ENCODE measurements at places on chromosomes 3 and 15.

- no peak for DNase-seq
Observed at GRCh38 chr3:140570602-140571001, 107.3 kb upstream of the TRIM42 start.

- no peak for DNase-seq
Observed at GRCh38 chr3:34305266-34305665, 506.8 kb downstream of the PDCD6IP start.

- no peak for DNase-seq
Observed at GRCh38 chr3:20930034-20930433, 744.0 kb upstream of the SGO1 start.

DNA sequence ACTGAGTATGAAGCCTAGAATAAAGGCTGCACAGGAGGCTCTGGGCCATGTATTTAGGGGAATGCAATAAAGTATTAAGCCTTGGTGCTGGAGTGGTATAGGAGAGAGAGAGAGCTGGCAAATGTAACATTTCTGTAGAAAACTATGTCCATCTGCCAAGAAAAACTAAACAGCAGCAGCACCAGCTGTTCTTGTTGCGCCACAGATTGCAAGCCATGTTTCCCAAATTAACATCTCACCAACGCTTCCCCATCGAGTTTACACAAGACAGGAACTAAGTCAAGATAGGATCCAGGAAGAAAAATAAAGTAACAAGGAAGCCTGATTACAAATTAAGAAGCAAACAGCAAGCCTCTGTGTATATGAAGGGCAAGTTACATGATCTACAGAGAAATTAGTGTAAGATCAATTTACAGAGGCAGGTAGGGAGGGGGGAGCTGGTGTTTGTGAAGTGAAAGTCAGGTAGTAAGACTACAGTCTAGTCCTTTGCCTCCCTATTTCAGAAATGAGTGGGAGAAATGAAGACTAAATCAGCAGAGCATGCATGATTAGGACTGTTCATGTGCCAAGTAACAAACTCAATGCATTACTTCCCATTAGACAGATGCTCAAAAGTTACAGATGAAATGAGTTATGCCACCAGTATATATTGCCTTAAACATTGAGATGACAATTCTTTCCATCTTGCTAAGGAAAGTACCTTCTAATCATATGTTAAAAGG is 900.5 kb downstream of the EPHA3 start:
- DNase-seq = no peak

- no peak for DNase-seq
Observed at GRCh38 chr3:167662919-167663400, 9.2 kb upstream of the WDR49 start.

DNA sequence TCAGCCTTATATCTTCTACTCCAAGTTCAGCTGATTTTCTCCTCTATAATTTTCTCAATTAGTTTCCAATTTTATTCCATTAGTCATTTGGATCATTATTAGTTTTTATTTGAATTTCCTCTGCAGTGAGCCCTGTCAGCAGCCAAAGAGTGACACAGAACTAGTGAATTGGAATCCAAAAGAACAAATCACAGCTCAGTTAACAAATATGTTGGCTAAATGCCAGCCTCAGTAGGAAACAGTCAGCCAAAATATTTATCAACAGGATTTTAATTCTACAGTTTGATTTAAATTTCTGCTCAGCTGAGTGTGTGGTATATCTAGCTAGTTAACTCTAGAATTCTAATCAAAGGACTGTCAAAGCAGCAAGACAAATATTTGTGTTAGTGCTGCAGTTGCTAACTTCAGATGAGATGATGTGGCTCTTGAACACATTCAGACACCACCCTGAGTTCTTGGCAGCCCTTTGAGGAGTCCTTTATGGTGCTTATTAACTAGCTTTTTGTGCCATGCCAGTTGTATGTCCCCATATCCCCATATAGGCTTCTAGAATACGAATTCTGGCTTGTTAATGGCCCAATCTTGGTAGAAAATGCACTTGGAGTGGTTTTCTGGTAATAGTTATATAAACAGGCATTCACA is 194.5 kb downstream of the CPNE4 start:
- DNase-seq = no peak

- no peak for DNase-seq
Observed at GRCh38 chr3:70857916-70858315, 545.5 kb upstream of the MDFIC2 start.

DNA sequence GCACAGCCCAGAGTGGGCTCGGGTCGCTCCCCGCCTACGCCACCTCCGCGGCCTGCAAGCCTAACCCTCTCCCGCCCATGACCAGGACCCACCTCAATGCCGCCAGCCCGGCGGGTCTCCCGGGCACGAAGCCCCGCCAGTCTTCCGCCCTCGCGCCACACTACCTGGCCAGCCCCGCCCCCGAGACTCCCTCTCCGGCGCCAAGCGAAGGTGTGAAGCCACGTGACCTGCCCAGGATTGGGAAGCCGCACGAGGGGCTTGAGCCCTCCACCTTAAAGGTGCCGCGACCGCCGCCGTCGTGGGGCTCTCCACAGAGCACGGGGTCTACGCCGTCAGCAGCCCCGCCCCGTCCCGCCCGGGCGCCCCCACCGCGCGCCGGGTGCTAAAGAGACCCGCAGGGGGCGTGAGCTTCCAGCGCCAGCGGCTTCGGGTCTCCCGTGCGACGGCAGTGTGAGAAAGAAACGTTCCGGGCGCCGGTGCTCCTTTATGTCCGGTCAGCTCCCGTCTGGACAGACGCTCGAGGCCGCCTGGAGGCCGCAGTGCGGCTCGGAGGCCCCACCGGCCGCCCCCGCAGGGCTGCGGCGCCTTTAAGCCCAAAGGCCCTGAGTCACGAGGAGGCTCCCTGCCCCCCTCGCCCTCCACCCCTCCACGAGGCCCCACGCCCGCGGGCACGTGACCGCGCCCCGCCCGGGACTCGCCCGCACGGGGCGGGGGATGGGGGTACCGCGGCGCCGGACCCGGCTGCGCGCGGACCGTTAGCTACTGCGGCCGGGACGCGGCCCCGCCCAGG is at the start of gene CPEB1:
TSS of gene CPEB1 (minus strand) at position 319 of the 790 bp plus-strand sequence. CDS start 18,904 bp downstream, outside the sequence.
- no peak for DNase-seq

DNA sequence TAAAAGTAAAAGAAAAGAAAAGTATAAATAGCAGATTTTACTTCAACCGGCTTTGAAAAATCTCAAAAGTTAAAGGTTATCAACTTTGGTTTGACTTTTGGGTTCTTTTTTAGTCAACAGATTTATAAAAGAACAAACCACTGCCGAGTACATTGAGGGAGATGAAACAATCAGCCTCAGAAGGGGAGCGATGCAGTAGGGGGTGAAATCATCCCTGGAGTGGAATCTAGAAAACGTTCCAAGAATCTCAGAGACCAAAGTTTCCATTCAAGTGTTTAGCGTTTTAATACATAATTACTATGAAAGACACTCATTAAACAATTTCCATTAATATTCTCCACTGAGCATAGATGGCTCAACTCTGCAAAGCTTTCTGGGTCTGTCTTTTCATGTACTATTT is 745.5 kb downstream of the NR2F2 start:
- no peak for DNase-seq

- no peak for DNase-seq
Observed at GRCh38 chr3:127915115-127915936, at the start of gene KBTBD12. KBTBD12 (plus strand) TSS chr3:127915232; CDS start chr3:127923062, 7,830 bp downstream.

DNA sequence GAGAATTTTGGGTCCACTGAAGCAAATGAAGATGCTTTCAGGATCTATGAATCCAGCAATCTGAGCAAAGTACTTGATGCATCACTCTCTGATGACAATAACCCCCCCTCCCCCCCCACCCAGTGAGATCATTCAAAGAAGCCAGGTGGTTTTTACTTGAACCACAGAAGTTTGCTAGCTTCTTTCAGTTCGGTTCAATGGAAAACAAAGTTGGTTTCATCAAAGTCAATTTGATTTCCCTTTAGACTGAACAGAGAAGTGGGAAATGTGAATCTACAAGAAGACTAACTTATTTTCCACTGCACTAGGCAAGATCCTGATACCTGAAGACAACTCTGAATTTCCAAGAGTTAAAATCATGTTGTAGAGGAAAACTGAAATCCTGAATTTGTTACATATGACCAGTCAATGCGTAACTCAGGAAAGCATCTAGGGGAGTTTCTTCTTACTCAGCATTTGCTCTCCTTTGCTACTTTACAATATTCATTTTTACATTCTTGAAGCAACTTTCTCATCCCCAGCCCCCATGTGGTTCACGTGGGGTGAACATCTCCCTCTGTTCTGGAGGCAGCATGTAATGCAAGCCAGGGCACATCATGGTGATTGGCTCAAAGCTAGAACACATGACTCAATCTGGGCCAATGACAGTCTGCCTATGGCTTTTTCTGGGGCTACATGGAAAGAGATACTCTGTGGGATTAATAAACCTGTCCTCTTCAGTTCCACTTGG is 572.6 kb downstream of the FOXP1 start:
- DNase-seq = no peak

All from left renal pelvis (tissue), 4 donors.